ENCODE measurements at places on chromosomes 2 and 18.

GRCh38 chr2:3465328-3465727 lies 54.0 kb downstream of the ADI1 start:
- H3K27me3 ChIP-seq = no peaks in the 10 kb centered on the region
- peaks cover 30% of the 10 kb centered on the region for H3K36me3 ChIP-seq
- no peak for DNase-seq
- no peak overlapping the region for H3K4me3 ChIP-seq
- H3K4me1 ChIP-seq = peaks cover 7% of the 10 kb centered on the region

- no peak overlapping the region for H3K4me3 ChIP-seq
- H3K4me1 ChIP-seq = no peaks in the 10 kb centered on the region
- no peaks in the 10 kb centered on the region for H3K27me3 ChIP-seq
- H3K36me3 ChIP-seq = no peaks in the 10 kb centered on the region
- DNase-seq = no peak
Measured at GRCh38 chr2:29582062-29582461, 339.3 kb downstream of the ALK start.

DNA sequence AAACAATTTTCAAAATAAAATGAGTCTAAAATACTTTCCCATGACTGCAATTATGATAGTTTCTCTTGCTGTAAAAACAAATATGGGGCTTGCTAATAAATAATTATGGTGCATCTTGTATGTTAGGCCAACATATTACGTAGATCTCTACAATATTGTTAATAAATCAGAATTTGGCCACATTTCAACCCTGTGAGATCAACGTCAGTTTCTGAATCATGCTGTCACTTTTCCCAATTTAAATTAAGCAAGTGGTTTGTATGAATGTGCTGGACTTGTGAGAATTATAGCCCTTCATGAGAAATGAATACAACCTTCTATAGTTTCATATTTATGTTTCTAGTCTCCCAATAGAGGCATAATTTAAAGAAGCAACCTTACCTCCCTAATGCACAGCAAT lies 808.9 kb downstream of the SUCLG1 start:
- no peaks in the 10 kb centered on the region for H3K4me1 ChIP-seq
- no peaks in the 10 kb centered on the region for H3K27me3 ChIP-seq
- H3K27ac ChIP-seq = no peak overlapping the region
- no peaks in the 10 kb centered on the region for H3K36me3 ChIP-seq

DNA sequence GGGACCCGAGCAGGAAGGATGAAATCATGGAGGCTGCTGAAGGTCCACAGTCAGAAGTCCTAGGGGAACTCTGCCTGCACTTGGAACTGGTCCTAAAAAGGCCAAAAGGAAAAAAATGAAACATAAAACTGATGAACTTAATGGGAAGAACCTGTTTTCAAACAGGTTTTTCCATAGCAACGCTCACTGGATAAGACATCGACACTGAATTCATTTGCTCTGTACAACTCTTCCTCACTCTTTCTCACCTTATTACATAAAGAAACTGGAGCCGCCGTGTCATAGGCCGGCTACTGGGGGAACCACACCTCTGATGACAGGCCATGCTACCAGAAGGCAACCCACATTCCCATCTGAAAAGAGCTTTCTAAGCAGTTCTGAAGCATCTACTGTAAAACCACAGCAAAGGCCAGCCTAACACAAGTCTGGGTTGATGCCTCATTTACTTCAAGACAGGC lies 83.6 kb downstream of the FARSB start:
- H3K4me1 ChIP-seq = peaks cover 4% of the 10 kb centered on the region
- H3K27me3 ChIP-seq = no peaks in the 10 kb centered on the region
- H3K27ac ChIP-seq = no peak overlapping the region
- no peak for DNase-seq
- H3K4me3 ChIP-seq = no peak overlapping the region

DNA sequence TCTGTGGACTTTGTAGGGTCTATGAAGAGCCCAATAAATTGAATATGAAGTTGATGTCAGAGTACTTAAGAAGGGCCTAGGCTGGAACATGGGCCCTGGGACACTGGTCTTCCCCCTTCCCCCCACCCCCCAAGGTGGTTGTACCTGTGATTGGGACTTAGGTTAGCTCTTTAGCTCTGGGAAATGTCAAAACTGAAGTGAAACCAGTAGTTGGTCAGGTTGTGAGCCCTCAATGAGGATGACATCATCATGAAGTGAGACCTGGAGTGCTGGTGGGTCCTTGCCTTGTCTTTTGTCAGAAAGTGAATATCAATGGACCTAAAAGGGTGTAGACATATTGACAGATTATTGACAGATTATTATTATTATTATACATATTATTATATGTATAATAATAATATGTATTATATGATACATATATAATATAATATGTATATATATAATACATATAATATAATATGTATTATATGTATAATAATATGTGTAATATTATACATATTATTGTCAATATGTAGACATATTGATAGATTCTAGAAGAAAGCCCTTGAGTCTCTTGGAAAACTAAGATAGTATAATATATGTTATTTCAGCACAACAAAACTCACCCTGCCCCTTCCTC lies 5.4 kb downstream of the MARS2 start:
- no peak for DNase-seq
- peaks cover 21% of the 10 kb centered on the region for H3K4me1 ChIP-seq
- H3K36me3 ChIP-seq = no peaks in the 10 kb centered on the region
- H3K4me3 ChIP-seq = no peak overlapping the region

- DNase-seq = no peak
- H3K4me3 ChIP-seq = no peak overlapping the region
- H3K36me3 ChIP-seq = no peaks in the 10 kb centered on the region
- peaks cover 19% of the 10 kb centered on the region for H3K4me1 ChIP-seq
Measured at GRCh38 chr18:23105581-23106219, 29.6 kb upstream of the CABLES1 start.
